ENCODE measurements at places on chromosomes 12 and 14. TPM values are rescaled to one million over a fixed set of nuclear protein-coding genes. Genes with fewer than 3 reads are reported as not detected.

Gene SLC16A7
- total RNA-seq, result 31.9 TPM

Gene STRAP
- total RNA-seq, result 109 TPM

Gene COQ10A
- 14.9 TPM for total RNA-seq

Gene ALDH1L2
- total RNA-seq, result 30.5 TPM

Gene IRAK3
- 5.9 TPM for total RNA-seq

Gene LRRIQ1
- not detected for total RNA-seq

Gene FOXG1
- total RNA-seq, result under 0.01 TPM

Gene ADAM21
- total RNA-seq, result 0.29 TPM

Gene OR4N5
- total RNA-seq, result not detected

Gene SNW1
- 51.4 TPM for total RNA-seq

Gene COL2A1
- 0.14 TPM for total RNA-seq

Gene GTF2A1
- total RNA-seq, result 24.7 TPM

Gene SRSF5
- total RNA-seq, result 142 TPM

Gene RIMBP2
- not detected for total RNA-seq

Gene ADCY4
- 0.66 TPM for total RNA-seq

Gene SERPINA9
- total RNA-seq, result not detected

Gene PRPH
- not detected for total RNA-seq

Gene SAMD15
- total RNA-seq, result 3.6 TPM

Gene PIWIL1
- not detected for total RNA-seq

Gene PLCZ1
- not detected for total RNA-seq

Gene MYH6
- not detected for total RNA-seq

Gene NANOG
- under 0.01 TPM for total RNA-seq

Gene ABHD12B
- total RNA-seq, result not detected

Gene CYP27B1
- 1.1 TPM for total RNA-seq

Gene GPR135
- 4.2 TPM for total RNA-seq

Gene SERPINA6
- not detected for total RNA-seq

Gene PHC1
- 38.7 TPM for total RNA-seq

Gene PGAM5
- 73.7 TPM for total RNA-seq

Gene OAS3
- total RNA-seq, result 7.4 TPM

Gene TMTC2
- 1.1 TPM for total RNA-seq

Gene APOF
- total RNA-seq, result not detected

Gene SRRM4
- total RNA-seq, result not detected

Gene DLGAP5
- 41.8 TPM for total RNA-seq

Gene WNT1
- not detected for total RNA-seq

Gene CLEC1B
- total RNA-seq, result not detected

Gene MSI1
- total RNA-seq, result not detected

Gene TMBIM4
- 103 TPM for total RNA-seq

Gene TSPAN11
- total RNA-seq, result 0.14 TPM

Gene SETD3
- total RNA-seq, result 66.7 TPM
